ENCODE measurements at places on chromosomes 11 and 22. TPM values are rescaled to one million over a fixed set of nuclear protein-coding genes. Genes with fewer than 3 reads are reported as not detected.

Gene POTEH
- total RNA-seq: not detected

Gene DTX4
- 3.7 TPM for total RNA-seq

Gene NAALADL1
- total RNA-seq: 11.0 TPM

Gene ELMOD1
- total RNA-seq: 4.7 TPM

Gene THYN1
- 36.8 TPM for total RNA-seq

Gene GRAP2
- total RNA-seq: not detected

Gene CRYBB2
- not detected for total RNA-seq

Gene ACR
- total RNA-seq: not detected

Gene NPAS4
- total RNA-seq: not detected

Gene ARSA
- total RNA-seq: 27.3 TPM

Gene TUBA8
- 0.66 TPM for total RNA-seq

Gene XPNPEP3
- total RNA-seq: 13.0 TPM

Gene BEST1
- 1.4 TPM for total RNA-seq

Gene ELFN2
- 0.66 TPM for total RNA-seq

Gene OSBP2
- total RNA-seq: 2.1 TPM

Gene KCNJ5
- total RNA-seq: 0.29 TPM

Gene MRE11
- 2.2 TPM for total RNA-seq

Gene GDPD4
- total RNA-seq: 0.44 TPM

Gene PRR5L
- total RNA-seq: 25.6 TPM

Gene KCTD17
- 55.4 TPM for total RNA-seq

Gene MN1
- total RNA-seq: 7.2 TPM

Gene GNAZ
- total RNA-seq: 0.43 TPM

Gene CYP2D6
- total RNA-seq: 0.14 TPM

Gene FJX1
- total RNA-seq: 125 TPM

Gene OR52L1
- total RNA-seq: not detected

Gene VSIG10L2
- not detected for total RNA-seq

Gene SLC35F2
- 11.4 TPM for total RNA-seq

Gene PANX2
- total RNA-seq: 0.86 TPM

Gene DENND5A
- 167 TPM for total RNA-seq

Gene CD44
- total RNA-seq: 755 TPM

Gene TTLL12
- total RNA-seq: 65.1 TPM

Gene OR8D4
- total RNA-seq: not detected

Gene RNF26
- total RNA-seq: 9.7 TPM

Gene NUDT8
- 4.6 TPM for total RNA-seq

Gene APOA5
- not detected for total RNA-seq

Gene RRP7A
- total RNA-seq: 55.7 TPM

Gene RFPL1
- total RNA-seq: not detected

Gene CD82
- total RNA-seq: 121 TPM

Gene CARD16
- 25.9 TPM for total RNA-seq

Gene CCDC116
- total RNA-seq: 0.22 TPM

Gene PANX1
- total RNA-seq: 50.1 TPM

Gene PC
- 39.2 TPM for total RNA-seq

Gene SLC22A8
- total RNA-seq: not detected

Gene TECTA
- total RNA-seq: 0.57 TPM

Gene LDHAL6A
- not detected for total RNA-seq

Gene OR2AG2
- total RNA-seq: 1.6 TPM
